Stimulated activated CD4-positive, alpha-beta T cell treated with anti-CD3 and anti-CD28 coated beads, Interleukin-1b, Interleukin-23, amount 100 ng/mL, for 48 hours (primary cell): ENCODE measurements at places on chromosomes 5 and 9.

DNA sequence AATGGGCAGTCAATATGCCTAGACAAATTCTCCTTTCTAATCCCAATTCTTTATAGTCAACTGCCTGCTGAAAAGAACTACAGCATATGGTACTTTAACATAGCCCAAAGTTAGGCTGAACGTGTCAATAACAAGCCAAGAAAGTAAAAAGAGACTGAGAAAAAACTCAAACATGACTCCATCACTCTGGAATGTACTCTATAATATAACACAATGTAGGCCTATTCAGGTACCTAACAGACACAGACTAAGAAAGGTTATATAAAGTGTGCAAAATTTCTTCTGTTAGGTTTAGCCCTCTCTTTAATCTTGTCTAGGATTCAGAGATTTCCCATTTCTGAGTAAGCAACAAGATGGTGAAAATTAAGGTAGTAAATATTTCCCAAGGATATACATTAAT lies 209.7 kb upstream of the PRR16 start:
- no peak for DNase-seq

- no peak for DNase-seq
Measured at GRCh38 chr5:14528115-14528514, 53.5 kb upstream of the OTULINL start.

DNA sequence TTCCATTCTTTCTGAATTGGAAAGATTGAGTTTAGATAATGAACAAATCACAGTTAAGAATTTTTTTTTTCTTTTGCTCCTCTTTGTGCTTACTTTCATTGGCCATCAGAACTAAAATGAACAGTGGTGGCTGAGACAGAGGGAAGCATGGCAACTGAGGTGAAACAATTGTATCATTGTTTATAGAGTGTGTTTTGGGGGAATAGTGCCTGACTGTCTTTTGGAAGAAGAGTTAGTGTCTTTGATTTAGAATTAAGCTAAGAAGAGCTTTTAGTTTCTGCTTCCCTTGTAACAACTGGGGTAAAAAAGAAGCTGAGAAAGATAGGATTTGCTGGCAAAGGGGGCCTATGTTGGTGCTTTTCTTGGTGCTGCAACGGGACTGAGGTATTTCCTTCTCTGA lies 24.0 kb downstream of the HSD17B4 start:
- DNase-seq = no peak

GRCh38 chr9:136423432-136424146 lies 13.1 kb downstream of the PMPCA start:
- no peak for DNase-seq

DNA sequence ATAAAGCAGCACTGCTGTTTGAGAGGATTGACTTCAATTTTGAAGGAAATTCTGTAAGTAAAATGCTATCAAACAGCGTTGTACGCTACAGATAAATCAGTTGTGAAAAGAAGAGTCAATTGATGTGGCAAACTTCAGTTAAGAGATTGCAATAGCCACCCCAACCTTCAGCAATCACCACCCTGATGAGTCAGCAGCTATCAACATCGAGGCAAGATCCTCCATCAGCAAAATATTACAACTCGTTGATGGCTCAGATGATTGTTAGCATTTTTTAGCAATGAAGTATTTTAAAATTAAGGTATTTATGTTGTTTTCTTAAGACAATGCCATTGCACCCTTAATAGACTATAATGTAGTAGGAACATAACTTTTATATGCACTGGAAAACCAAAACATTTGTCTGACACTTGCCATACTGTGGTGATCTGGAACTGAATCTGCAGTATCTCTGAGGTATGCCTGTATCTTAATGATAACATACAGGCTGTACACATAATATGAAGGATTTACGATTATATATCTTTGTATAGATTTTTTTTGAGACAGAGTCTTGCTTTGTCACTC lies 47.5 kb downstream of the VPS13A start:
- no peak for DNase-seq

- DNase-seq = no peak
Measured at GRCh38 chr5:83913593-83913992, 192.9 kb upstream of the HAPLN1 start.
